ENCODE measurements at places on chromosomes 4 and X. TPM values are rescaled to one million over a fixed set of nuclear protein-coding genes. Genes with fewer than 3 reads are reported as not detected.

FGF2 gene
- total RNA-seq = 79.5 TPM

GASK1B gene
- 37.6 TPM for total RNA-seq

SYTL5 gene
- 0.08 TPM for total RNA-seq

VSIG4 gene
- total RNA-seq = not detected

FAM156B gene
- total RNA-seq = 7.9 TPM

GAGE2A gene
- not detected for total RNA-seq

AADAT gene
- total RNA-seq = 6.2 TPM

MAOB gene
- total RNA-seq = not detected

GATB gene
- total RNA-seq = 18.3 TPM

GRCh38 chr4:145280541-145280940 lies 100.2 kb upstream of the OTUD4 start:
- DNase-seq = peak; percentile 84

DNA sequence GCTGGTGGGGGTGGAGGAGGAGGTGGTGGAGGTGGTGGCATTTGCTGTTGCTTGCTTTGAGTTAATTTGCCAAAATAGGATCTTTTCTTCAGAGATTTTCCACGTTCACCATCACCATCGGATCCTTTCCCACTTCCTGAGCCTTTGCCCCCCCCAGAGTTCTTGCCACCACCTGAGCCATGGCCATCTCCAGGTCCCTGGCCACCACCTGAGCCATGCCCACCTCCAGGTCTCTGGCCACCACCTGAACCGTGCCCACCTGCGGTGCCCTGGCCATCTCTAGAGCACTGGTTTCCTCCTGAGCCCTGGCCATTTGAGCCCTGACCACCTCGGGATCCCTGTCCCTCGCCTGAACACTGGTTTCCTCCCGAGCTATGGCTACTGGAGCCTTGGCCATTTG lies 1.9 kb downstream of the IRS4 start:
- no peak for DNase-seq

DNA sequence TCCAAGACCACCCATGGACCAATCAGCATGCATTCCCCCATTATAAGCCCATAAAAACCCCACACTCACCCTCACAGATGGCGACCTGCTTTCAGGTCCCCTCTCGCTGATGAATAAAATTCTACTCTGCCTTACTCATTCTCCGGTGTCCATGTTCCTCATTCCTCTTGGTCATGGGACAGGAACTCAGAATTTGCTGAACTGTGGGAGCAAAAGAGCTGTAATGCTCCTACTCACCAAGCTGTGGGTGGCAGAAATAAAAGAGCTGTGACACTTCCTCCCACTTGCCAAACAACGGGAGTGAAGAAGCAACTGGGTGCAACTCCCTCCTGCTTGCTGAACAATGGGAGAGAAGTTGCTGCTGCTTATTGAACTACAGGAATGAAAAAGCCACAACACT lies 168.5 kb upstream of the PCDH18 start:
- no peak for DNase-seq

DNA sequence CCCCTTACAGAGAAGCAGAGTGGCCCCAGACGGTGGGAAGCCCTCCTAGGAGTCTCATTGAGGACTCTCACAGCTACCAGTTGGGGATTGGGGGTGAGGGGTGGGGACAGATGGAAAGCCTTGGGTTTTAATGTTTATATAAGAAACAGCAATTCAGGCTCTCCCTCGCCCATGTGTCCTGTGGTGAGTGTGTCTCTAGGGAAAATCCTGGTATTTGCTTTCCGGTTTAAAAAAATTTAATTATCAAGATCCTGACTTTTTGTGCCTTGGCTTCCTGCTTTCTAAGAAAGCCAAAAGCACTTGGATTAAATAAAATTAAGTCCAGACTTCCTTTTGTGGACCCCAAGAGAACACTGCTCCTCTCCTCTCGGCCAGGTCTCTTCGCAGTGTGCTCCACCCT lies 93.8 kb downstream of the SOWAHB start:
- DNase-seq = peak; percentile 58

- no peak for DNase-seq
Measured at GRCh38 chr4:93540562-93540961, 288.0 kb upstream of the ATOH1 start.

DNA sequence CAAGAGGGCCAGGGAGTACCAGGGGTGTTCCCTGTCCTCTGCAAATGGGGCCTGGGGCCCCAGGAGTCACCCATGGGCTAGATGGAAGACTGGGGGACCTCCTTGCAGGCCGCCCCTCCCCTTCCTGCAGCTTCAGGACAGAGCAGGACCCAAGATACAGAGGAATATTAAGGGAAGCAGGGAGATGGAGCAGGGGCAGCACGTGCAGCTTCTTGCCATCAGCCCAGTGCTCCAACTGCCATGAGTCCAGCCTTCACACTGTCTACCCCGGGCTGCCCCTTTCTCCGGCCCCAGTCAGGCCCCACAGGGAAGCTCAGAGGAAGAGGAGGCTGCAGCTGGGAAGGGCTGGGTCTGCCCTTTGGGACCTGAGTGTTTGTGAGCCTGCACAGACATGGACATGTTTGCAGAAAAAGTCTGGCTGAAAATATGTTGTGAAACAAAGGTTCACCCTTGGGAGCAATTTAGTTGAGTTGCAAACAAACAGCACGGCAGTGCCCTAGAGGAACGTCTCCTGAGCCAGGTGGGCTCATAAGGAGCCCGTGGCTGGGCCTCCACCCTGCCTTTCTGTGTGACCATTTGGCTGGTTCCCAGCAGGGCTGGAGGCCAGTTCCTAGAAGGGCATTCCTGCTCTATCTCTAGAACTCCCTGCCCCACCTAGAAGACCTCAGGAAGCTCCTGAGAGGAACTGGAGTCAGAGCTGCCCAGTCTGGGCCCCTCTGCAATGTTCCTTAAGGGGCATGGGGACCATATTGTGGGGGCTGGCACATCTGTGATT lies 8.9 kb downstream of the FATE1 start:
- no peak for DNase-seq

DNA sequence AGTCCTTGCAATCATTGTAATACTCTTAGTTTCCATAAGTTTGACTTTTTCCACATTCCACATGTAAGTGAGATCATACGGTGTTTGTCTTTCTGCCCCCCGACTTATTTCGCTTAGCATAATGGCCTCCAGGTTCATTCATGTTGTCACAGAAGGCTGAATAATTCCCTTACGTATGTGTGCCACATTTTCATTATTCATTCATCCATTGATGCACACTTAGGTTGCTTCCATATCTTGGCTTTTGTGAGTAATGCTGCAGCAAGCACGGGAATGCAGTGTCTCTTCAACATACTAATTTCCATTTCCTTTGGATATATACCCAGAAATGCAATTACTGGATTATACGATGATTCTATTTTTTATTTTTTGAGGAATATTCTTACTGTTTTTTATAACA lies 22.0 kb upstream of the VEGFC start:
- DNase-seq = peak; percentile 82

DNA sequence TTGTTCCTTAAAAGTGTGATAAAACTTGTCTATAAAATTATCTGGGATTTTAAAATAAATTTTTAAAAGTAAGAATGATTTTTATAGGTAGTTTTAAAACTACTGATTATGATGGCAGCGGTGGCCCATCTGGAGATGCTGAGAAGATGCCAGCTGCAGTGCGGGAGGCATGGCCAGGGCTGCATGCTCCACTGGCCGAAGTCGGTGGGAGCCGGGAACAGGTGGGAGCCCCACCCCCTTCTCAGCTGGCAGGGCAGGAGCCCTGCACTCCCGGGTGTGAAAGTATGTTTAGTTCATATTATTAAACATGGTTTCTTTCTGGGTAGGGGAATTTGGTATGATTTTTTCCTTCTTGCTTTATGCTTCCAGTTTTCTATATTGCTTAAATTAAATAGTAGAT lies 63.8 kb downstream of the CORIN start:
- DNase-seq = no peak

DNA sequence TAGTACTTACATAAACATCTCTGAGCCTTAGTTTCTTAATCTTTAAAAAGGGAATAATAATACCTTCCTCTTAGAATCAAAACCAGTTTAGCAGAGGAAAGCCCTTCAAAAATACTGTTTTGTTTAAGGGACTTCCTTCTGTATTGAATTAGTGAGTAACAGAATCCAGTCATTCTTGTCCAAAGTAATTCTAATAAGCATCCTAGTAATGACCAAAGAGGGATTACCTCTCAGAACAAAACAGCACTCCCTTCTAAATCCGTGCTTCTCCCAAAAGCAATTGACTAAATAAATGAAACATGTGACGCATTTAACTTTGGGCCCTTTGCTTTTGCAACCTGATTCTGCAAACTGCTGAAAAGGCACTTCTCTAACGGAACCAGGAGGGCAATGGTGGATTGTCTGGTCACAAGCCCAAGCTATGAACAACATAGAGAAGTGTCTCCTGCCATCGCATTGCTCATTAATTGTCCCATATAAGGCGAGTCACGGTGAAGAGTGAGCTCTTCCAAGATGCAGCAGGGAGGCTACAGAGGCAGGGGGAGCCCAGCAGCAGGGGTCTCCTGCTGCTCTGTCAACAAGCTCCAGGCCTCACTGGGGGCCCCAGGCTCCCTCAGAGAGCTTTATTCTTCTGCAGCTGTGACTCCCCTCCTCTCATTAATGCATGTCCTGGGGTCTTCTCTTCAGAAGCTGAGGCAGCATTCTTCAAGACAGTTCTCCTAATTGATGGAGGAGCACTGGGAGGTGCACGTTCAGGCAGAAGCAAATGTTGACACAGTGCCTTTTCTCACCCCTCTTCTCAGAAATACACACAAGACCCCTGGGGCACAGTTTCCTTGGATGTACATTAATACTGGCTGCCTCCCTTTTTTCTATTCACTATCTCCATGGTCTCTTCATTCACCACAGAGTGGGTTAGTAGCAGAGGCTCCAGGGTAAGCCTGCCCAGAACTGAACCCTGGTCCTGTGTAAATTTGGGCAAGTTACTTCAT lies 419.6 kb upstream of the RASGEF1B start:
- DNase-seq = no peak

GRCh38 chrX:101057093-101057714 lies 5.3 kb upstream of the TRMT2B start:
- peak; percentile 56 for DNase-seq

GRCh38 chr4:186169945-186170802 lies 21.2 kb upstream of the CYP4V2 start:
- no peak for DNase-seq

DNA sequence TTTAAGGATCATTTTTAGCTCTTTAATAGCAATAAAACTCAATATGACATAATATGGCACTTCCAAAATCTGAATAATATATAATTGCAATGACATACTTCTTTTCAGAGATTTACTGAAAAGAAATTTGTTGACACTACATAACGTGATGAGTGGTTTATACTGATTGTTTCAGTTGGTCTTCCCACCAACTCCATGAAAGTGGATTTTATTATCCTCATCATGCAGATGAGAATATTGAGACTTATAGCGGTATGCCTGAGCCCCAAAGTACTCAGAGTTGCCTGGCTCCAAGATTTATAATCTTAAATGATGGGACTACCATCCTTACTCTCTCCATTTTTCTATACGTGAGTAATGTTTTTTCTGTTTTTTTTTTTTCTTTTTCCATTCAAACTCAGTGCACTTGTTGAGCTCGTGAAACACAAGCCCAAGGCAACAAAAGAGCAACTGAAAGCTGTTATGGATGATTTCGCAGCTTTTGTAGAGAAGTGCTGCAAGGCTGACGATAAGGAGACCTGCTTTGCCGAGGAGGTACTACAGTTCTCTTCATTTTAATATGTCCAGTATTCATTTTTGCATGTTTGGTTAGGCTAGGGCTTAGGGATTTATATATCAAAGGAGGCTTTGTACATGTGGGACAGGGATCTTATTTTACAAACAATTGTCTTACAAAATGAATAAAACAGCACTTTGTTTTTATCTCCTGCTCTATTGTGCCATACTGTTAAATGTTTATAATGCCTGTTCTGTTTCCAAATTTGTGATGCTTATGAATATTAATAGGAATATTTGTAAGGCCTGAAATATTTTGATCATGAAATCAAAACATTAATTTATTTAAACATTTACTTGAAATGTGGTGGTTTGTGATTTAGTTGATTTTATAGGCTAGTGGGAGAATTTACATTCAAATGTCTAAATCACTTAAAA lies 15.3 kb downstream of the ALB start:
- DNase-seq = no peak

DNA sequence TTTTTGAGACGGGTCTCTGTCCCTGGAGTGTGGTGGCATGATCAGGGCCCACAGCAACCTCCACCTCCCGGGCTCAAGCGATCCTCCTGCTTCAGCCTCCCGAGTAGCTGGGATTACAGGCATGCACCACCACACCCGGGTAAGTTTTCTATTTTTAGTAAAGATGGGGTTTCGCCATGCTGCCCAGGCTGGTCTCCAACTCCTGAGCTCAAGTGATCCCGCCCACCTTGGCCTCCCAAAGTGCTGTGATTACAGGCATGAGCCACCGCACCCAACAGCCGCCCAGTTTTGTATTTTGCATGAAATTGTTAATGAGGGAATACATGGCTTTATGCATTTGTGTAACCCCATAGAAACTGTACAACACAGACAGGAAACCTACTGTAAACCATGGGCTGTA lies 2.8 kb upstream of the ARHGAP4 start:
- no peak for DNase-seq

DNA sequence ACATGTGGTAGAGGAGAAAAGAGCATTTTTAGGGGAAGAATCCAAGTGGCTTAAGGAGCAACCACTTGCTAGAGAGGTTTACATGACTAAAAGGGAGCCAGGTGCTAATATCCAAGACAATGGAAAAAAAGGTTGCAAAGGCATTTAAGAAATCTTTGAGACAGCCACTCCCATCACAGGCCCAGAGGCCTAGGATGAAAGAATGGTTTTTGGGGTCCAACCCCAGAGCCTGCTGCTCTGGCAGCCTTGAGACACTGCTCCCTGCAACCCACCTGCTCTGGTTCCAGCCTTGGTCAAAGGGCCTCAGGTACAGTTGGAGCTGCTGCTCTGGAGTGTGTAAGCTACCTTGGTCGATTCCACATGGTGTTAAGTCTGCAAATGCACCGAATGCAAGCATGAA lies 84.1 kb upstream of the FREM3 start:
- DNase-seq = no peak

DNA sequence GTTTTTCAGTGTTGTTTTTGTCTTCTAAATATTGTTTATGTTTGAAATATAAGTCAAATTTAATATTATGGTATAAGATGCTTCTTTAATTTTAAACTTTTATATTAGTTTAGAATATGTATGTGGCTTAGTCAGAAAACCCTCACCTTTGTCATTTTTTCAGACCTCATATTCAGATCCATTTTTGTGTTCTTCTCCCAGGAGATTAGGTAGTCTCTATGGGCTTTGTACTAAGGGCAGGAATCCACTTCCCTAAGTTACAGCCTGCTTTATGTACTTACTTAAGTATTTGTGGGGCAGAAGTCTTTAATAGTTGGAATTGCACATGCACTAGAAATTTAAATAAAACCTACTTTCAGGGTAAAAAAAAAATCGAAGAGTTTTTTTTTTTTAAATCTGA lies 63.5 kb upstream of the TENM3 start:
- DNase-seq = no peak

GRCh38 chr4:182478475-182478874 lies 235.3 kb downstream of the TENM3 start:
- DNase-seq = peak; percentile 60

DNA sequence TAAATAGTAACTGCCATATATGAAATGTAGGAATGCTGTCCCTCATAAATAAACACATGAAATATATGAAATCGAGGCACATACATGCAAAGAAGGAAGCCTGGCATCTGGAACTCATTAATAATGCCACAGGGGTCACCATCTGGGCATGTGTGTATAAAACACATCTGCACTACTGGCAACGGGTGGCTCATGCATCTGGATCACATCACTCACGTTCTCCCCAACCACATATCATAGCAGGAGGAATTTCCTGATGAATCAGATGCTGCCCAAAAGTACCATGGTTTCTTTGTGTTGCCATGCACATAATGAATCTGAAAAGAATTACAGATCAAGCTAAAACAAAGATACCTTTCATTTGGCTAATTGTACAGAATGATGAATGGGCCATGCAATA lies 28.6 kb downstream of the RNF175 start:
- peak; percentile 89 for DNase-seq

All from fibroblast of the aortic adventitia (primary cell).